ENCODE measurements at places on chromosomes 7 and 10.

- peak; percentile 48 for DNase-seq
These were observed 673.0 kb upstream of the AUTS2 start for GRCh38 chr7:68925241-68925640.

GRCh38 chr10:102626026-102626685, 18.1 kb upstream of the TRIM8 start:
- DNase-seq, result no peak

DNA sequence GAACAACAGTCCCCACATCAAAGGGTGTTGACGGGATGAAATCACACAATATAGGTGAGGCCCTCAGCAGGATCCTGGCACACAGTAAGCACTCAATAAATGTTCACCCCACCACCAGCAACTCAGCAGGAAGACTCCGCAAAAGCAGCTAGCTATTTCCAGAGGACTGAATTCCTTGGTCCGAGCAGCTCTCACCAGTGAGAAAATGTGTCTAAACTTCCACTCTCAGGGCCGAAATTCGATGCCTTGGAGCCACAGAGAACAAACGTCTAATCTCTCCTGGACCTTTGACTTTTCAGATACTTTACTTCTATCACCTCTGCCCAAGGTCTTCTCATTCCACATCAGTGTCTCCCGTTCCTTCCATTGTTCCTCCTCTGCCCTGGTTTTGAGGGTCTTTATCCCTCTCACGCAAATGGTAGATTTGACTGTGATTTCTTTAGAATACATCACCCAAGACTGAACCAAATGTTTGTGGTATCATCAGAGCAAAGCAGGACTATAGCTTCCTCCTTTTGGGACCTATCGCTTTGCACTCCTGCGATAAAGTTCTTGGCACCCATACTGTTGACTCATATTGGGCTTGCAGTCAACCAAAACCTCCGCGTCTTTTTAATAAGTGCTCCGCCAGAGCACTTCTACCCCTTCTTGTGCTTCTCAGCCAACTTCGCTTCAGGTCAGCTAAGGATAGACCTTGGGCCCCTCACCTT, 903 bp upstream of the NT5C2 start:
- DNase-seq, result no peak

- no peak for DNase-seq
These were observed 14.9 kb downstream of the CCL26 start for GRCh38 chr7:75756991-75757676.

- no peak for DNase-seq
These were observed 239.3 kb downstream of the SORCS1 start for GRCh38 chr10:106925191-106925590.

All from NCI-H2171 (cell line).